ENCODE measurements at places on chromosomes 12 and 14.

DNA sequence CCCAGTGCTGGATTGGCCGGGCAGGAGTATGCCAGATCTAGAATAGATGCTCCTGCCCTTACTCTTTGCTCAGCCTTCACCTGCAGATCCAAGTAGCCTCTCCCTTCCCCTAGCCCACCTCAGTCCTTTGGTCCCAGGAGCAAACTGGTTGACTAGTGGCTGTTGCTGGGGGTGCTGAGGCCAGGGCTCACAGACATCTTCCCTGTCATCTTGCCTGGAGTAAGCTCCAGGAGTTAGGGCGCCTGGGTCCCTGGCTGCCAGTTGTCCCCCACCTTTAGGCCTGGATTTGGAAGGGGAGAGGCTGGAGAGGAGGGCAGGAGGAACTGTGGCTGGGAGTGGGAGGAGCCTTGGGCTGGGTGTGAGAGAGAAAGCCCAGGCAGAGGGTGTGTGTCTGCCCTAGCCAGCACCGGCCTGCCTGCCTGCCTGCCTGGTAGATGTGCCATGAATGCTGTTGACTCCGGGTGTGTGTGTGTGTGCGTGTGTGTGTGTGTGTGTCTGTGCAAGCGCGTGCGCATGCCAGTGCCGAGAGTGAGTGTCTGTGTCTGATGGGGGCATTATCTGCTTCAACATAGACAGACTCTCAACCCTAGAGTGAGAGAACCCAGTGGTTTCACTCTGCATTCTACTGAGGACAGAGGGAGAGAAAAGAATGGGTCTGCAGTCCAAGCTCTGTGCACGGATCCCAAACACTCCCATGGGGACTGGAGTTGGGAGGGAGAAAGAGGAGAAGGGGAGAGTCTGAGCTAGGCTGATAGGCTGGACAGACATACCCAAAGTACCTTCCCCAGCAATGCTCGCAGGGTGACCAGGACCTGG, 845 bp upstream of the RARG start:
- peak; percentile 40 for DNase-seq

- DNase-seq, result no peak
Measured at GRCh38 chr12:18294889-18295288, 33.6 kb downstream of the PIK3C2G start.

DNA sequence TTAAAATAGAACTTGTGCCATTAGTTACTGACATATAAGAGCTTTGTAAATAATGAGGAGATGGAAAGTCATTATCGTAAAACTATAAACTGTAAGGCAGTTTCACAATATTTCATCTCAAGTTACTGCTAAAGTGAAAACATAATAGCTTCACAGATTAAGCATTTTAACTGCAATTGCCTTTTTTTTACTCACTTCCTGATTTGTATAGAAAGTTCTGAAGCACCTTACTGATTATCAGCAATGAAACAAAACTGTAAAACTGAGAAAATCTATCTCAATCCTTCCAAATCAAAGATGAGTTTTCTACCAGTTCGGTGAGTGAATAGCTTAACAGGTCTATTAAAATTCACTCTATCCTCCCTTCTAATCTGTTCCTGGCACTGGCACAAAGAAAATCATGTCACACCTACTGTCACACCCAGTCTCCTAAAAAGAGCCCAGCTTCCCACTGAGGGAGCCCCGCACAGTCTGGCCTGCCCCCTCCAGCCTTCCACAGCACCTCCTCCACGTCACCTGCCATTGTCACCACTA, 161.4 kb upstream of the ABCD2 start:
- no peak for DNase-seq

DNA sequence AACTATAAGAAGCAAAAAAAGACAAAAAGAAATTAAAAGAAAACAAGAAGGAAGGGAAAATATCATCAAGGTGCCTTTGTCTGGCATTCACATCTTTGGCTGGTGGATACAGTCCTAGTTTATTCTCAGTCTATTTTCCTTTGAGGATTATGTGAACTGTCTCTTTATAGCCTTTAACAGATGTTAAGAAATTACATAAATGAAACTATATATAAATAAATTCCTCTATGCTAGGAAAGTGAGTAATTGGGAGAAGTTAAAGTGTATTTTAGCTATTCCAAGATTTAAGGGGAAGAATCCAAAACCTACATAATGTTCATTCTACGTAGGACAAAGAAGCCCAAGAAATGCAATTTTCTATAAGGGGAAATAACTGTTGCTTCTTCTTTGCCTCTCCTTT, 316.3 kb downstream of the ADAMTS20 start:
- no peak for DNase-seq

- no peak for DNase-seq
Measured at GRCh38 chr14:105292826-105293711, 7.7 kb downstream of the BRF1 start.

DNA sequence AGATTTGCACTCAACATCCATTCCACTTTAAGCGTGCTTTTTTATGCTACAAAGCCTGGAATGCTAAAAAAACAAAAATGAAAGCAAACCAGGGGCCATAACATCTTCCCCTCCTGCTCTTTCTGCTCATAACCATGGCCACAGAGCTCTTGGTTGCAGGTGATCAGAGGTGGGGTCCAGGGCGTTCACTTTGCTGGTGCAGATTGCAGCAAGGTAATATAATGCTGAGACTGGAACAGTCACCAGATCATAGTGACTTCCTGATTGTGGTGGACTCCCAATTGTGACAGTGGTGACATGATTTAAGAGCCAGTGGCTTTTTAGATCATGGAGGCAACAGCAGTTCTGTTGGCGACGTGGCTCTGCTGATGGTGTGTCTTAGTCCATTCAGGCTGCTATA, 115.0 kb upstream of the CPM start:
- DNase-seq, result no peak

GRCh38 chr14:51498411-51499227, 153.1 kb upstream of the FRMD6 start:
- DNase-seq, result no peak

GRCh38 chr12:2152134-2152533, 99.3 kb downstream of the CACNA1C start:
- DNase-seq, result no peak

GRCh38 chr12:50519353-50519752, 14.6 kb downstream of the DIP2B start:
- DNase-seq, result no peak

- DNase-seq, result no peak
Measured at GRCh38 chr12:75207338-75208083, 2.1 kb downstream of the KCNC2 start.

DNA sequence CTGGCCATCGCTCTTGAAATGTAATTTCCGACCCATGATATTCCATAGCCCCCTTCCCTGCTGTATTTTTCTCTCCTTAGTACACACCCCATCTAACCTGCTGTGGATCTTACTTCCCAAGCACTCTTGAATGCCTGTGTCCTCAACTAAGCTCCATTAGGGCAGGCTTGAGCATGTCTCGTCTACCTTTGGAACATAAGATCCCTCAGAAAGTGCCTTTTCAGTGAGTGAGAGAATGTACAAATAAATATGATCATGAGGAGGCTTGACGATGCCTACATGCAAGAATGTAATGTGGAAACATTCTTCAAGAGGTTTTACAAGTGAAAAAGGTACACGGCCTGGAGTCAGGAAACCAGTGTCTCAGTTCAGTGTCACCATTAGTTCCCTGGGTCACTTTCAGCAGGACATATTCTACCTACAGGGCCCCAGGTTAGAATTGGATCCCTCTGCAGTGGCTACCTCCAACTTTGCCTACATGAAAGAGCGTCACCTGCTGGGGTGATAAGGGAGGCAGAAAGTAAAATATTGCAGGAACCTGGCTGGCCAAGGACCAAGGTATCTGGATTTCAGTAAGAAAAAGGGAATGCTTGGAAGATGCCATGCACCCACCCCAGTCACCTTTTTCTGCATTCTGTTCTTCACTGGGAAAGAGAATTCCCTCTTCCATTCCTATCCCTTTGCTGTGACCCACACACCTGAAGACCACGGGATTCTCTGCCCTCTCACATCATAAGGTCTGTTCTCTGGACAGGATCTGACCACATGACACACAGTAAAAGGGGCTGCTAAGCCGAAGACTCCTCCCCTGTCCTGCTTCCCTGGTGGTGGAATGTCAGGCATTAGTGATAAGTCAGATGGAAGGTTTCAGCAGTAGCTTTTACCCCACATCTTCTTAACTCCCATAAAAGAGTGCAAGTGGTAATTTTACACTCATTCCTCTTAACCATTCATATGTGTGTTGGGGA, 24.6 kb upstream of the SERPINA1 start:
- no peak for DNase-seq

DNA sequence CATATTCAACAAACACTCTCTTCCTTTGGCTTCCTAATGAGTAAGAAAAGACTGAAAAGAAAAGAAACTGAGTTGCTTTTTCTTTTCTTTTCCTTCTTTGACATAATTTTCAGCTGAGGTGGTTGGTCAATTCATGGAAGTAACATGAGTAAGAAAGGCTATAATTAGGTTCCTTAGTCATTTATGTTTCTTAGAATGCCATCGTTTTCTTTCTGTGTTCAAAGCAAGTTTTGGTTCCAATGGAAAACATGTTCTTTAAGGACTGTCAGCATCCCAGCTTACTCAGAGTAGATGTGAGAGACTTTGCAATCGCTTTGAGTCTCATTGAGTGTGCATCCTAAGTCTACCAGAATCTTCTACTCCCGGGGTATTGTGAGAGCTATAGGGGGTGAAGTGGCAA, 882.4 kb downstream of the DIO2 start:
- no peak for DNase-seq

DNA sequence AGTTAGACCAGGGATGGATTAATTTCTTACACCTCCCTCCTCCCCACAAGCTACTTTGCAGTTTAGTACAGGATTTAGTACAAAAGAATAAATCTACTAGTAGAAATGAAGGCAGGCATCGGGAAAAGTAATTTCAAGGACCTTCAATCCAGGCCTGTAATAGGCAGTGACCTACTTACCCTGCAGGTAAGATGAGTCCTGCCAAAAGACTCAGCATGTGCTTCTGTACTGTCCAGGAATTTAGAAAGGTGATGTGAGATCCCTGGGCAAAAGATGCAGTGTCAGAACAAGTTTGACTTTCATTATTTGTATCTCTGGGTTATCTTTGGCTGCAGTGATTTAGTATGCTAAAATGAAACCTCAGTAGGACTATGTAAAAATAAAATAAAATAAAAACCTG, 403.0 kb downstream of the NOVA1 start:
- no peak for DNase-seq

GRCh38 chr12:95838125-95838524, 20.6 kb upstream of the SNRPF start:
- DNase-seq, result no peak

- no peak for DNase-seq
Measured at GRCh38 chr14:76828339-76829012, 2.3 kb downstream of the LRRC74A start.

- no peak for DNase-seq
Measured at GRCh38 chr12:12281134-12281533, 14.3 kb upstream of the LRP6 start.

GRCh38 chr12:58097741-58098140, 156.4 kb downstream of the ATP23 start:
- DNase-seq, result no peak

DNA sequence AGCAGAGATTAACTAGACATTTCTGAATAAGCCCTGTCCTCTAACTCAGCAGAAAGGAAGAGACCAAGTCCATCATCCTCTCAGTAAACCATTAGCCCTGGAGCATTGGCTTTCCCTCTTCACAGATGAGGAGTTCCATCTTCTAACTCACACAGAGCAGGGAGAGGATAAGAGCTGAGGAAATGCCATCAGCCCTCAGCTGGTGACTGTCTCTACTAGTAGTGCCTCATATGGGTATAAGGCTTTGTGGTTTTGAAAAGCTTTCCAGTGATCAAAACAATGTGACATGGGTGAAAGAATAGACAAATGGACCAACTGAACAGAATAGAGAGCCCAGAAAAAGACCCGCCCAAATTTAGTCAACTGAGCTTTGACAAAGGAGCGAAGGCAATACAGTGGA, 197.2 kb upstream of the NUDT4 start:
- DNase-seq, result no peak

- no peak for DNase-seq
Measured at GRCh38 chr12:28294300-28294699, 104.0 kb downstream of the CCDC91 start.

DNA sequence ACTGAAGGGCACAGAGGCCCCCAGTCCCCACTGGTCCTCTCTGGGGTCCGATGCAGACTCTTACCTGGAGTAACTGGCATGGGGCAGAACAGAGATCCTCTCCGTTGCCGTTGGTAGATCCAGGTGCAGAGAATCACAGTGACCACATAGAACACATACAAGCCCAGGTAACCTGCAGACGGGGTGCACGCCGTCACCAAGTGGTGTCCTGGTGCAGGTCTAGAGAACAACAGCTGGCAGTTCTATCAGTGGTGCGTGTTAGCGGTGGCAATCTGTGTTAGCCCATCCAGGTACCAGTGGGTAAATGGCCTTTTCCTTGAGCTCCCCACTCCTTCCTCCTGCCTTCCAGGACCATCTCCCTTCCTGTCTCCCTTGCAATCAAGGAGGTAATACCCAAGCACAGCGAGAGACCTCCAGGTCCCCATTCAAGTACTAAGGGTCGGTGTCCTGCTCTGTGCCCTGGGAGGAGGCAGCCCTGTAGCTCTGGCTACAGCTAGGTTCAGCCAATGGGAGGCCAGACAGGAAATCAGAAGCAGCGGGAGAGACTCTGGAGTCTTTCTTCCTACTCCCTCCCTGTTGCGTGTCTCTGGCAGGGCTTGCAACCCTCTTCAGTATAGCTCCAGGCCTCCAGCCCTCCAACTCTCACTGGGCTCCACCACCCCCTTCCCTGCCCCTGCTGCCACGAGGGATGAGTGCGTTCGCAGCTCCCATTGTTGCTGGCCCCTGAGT, 15.8 kb downstream of the SLC8B1 start:
- no peak for DNase-seq

DNA sequence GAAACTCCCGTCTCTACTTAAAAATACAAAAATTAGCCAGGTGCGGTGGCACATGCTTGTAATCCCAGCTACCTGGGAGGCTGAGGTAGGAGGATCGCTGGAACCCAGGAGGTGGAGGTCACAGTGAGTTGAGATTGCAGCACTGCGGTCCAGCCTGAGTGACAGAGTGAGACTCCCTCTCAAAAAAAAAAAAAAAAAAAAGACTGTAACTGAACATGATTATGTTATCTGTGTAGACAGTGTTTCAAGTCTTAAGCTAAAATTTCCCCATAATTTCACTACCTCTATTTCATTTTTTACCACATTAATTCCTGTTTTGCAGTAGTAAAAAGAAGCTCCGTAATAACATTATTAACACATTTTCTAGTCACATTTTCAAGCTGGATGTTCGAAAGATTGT, 5.4 kb downstream of the PLBD1 start:
- DNase-seq, result no peak

GRCh38 chr12:123042833-123043232, 62.4 kb downstream of the ARL6IP4 start:
- no peak for DNase-seq

- DNase-seq, result no peak
Measured at GRCh38 chr14:20973501-20973900, 16.3 kb upstream of the METTL17 start.

All from activated effector memory CD4-positive, alpha-beta T cell treated with Interleukin-2 at 50 U/mL for 16 hours (primary cell).